Ovary (tissue), 10 donors: ENCODE measurements at places on chromosomes 3 and 15. TPM values are rescaled to one million over a fixed set of nuclear protein-coding genes. Genes with fewer than 3 reads are reported as not detected.
A peak's percentile ranks its signal among the peaks of the same experiment; 100 is the strongest.

- no peaks in the 10 kb centered on the region for H3K27me3 ChIP-seq
- no peak for DNase-seq
- no peaks in the 10 kb centered on the region for H3K36me3 ChIP-seq
- H3K4me1 ChIP-seq, result no peaks in the 10 kb centered on the region
Measured at GRCh38 chr15:61640756-61641155, 411.7 kb upstream of the RORA start.

Gene LRRC49
- total RNA-seq, result 16.4 TPM

GRCh38 chr3:119582178-119582577 is 2.9 kb downstream of the ADPRH start:
- no peaks in the 10 kb centered on the region for H3K27me3 ChIP-seq
- no peak overlapping the region for H3K27ac ChIP-seq
- H3K4me3 ChIP-seq, result no peak overlapping the region
- no peaks in the 10 kb centered on the region for H3K4me1 ChIP-seq

Gene ADAMTS9
- 38.5 TPM for total RNA-seq

- no peaks in the 10 kb centered on the region for H3K4me1 ChIP-seq
- no peak for DNase-seq
- H3K4me3 ChIP-seq, result no peak overlapping the region
- H3K36me3 ChIP-seq, result no peaks in the 10 kb centered on the region
- no peaks in the 10 kb centered on the region for H3K27me3 ChIP-seq
Measured at GRCh38 chr3:160773722-160774121, 17.7 kb downstream of the PPM1L start.

- peaks cover 1% of the 10 kb centered on the region for H3K4me1 ChIP-seq
- H3K27me3 ChIP-seq, result no peaks in the 10 kb centered on the region
- H3K36me3 ChIP-seq, result no peaks in the 10 kb centered on the region
- no peak overlapping the region for H3K4me3 ChIP-seq
- no peak for DNase-seq
Measured at GRCh38 chr3:10740954-10741353, 75.1 kb upstream of the SLC6A11 start.

Gene MYD88
- total RNA-seq, result 26.6 TPM

GRCh38 chr3:56291953-56292352 is 176.3 kb downstream of the ERC2 start:
- H3K4me1 ChIP-seq, result no peaks in the 10 kb centered on the region
- no peak overlapping the region for H3K27ac ChIP-seq
- H3K27me3 ChIP-seq, result no peaks in the 10 kb centered on the region
- no peak for DNase-seq

Gene SPATA12
- not detected for total RNA-seq

GRCh38 chr15:53246404-53246803 is 456.3 kb upstream of the ONECUT1 start:
- H3K4me3 ChIP-seq, result no peak overlapping the region
- H3K27ac ChIP-seq, result no peak overlapping the region
- no peaks in the 10 kb centered on the region for H3K36me3 ChIP-seq
- no peaks in the 10 kb centered on the region for H3K4me1 ChIP-seq
- DNase-seq, result no peak

GRCh38 chr3:14549256-14549919 is 9.2 kb upstream of the GRIP2 start:
- no peaks in the 10 kb centered on the region for H3K36me3 ChIP-seq
- H3K4me1 ChIP-seq, result peaks cover 6% of the 10 kb centered on the region
- H3K4me3 ChIP-seq, result no peak overlapping the region

Gene BCL2A1
- total RNA-seq, result 0.72 TPM

DNA sequence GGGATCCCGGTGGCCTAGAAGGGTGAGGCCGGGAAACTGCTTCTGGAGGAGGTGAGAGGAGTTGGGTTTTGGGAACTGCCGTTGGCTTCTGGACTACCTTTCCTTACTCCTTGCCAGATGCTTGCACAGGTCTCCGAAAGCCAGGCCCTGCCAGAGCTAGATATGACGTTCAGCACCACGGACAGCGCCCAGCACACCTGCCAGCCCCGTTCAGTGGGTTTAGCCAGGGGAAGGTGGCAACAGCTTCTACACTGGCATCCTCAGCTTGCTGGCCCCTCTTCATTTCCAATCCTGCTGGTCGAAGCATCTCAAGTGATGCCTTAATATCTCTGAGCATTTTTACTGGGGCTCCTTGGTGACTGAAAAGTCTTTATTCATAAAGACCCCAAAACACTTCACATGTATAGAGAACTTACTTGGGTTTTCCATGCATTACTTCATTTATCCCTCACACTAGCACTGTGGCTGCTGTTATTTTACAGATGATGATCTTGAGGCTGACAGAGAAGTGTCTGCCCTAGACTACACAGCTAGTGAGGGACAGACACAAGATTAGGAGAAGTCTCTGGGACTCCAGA is 21.9 kb downstream of the HCN4 start:
- peak; percentile 57 for DNase-seq
- no peaks in the 10 kb centered on the region for H3K27me3 ChIP-seq
- H3K4me3 ChIP-seq, result no peak overlapping the region
- H3K36me3 ChIP-seq, result no peaks in the 10 kb centered on the region
- no peak overlapping the region for H3K27ac ChIP-seq

GRCh38 chr3:38573556-38573955 is 75.9 kb downstream of the SCN5A start:
- no peaks in the 10 kb centered on the region for H3K27me3 ChIP-seq
- H3K27ac ChIP-seq, result no peak overlapping the region
- DNase-seq, result no peak
- H3K4me3 ChIP-seq, result no peak overlapping the region

DNA sequence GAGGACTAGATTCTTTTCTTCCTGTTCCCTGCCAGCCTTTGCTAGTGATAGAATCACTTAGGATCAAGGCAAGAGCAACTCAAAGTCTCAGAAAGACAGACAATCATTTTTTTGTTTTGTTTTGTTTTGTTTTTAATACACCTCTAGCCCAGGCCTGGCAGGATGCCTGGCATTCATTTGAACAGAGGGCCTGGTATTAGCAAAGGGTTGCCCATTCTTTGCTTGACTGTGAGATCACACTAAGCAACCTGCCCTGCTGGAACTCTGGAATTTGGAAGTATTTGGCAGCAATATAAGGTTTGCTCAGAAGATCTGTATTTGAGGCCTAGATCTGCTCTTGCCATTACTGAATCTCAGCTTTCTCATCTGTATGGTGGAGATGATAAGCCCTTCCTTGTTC is 21.8 kb upstream of the ATP13A5 start:
- no peaks in the 10 kb centered on the region for H3K4me1 ChIP-seq
- no peak for DNase-seq
- H3K27ac ChIP-seq, result no peak overlapping the region
- H3K4me3 ChIP-seq, result no peak overlapping the region
- H3K36me3 ChIP-seq, result no peaks in the 10 kb centered on the region

GRCh38 chr3:101998256-101998926 is 149.1 kb downstream of the NFKBIZ start:
- H3K4me3 ChIP-seq, result no peak overlapping the region
- no peaks in the 10 kb centered on the region for H3K4me1 ChIP-seq
- no peaks in the 10 kb centered on the region for H3K27me3 ChIP-seq
- no peak overlapping the region for H3K27ac ChIP-seq

Gene TRH
- total RNA-seq, result 1.3 TPM

DNA sequence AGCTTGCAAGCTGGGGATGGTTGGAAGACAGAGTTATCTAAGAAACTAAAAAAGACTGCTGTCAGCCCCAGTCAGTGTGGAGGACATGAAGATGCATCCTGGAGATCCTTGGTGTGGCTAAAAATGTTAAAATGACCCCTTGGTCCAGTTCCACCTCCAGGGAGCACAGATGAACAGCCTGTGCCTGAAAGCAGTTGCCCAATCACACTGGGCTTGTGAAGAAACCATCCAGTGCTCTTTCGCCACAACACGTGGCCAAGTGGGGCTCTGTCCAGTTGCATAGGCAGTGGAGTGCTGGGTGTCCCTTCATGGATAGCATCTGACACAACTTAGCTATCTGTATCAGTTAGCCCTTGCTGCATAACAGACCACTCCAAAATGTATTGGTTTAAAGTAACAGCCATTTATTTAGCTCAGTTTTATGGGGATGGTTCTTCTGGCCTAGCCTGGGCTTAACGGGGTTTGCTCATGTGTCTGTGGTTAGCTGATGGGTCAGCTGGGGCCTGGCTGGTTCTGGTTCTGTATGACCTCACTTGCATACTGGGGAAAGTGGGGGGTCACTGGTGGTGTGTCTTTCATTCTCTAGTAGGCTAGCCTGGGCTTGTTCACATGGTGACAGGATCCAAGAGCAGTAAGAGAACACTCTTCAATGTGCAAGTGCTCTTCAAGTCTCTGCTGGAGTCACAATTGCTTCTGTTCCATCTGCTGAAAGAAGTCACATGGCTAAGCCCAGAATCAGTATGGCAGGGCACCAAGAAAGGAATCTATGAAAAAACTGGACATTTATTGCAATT is 226.2 kb downstream of the PDCD6IP start:
- H3K27ac ChIP-seq, result no peak overlapping the region
- DNase-seq, result no peak
- no peaks in the 10 kb centered on the region for H3K36me3 ChIP-seq

DNA sequence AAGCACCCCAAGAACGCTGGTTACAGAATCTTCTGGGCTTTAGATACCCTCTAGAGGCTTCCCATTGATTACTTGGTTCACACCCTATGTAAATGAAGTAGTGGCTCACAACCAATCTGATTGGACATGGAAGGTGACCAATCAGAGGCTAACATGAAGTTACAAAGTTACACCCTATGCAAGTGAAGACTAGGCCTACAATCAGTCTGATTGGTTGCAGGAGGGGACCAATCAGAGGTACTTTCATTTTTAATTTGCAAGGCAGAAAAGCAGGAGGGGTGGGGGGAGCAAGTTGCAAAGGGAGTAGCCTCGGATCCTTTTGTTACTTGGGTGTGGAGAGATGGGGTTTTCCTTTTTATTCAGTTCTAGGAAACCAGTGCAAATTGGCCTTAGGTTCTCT is 11.1 kb upstream of the RTP2 start:
- H3K27ac ChIP-seq, result no peak overlapping the region
- DNase-seq, result no peak
- no peaks in the 10 kb centered on the region for H3K4me1 ChIP-seq
- H3K27me3 ChIP-seq, result no peaks in the 10 kb centered on the region
- no peaks in the 10 kb centered on the region for H3K36me3 ChIP-seq

GRCh38 chr15:55942332-55942731 is 51.1 kb downstream of the NEDD4 start:
- H3K4me3 ChIP-seq, result no peak overlapping the region
- H3K27me3 ChIP-seq, result no peaks in the 10 kb centered on the region
- H3K27ac ChIP-seq, result no peak overlapping the region
- DNase-seq, result no peak

GRCh38 chr15:38696109-38696727 is 131.6 kb upstream of the RASGRP1 start:
- no peaks in the 10 kb centered on the region for H3K36me3 ChIP-seq
- H3K4me1 ChIP-seq, result no peaks in the 10 kb centered on the region
- DNase-seq, result no peak

DNA sequence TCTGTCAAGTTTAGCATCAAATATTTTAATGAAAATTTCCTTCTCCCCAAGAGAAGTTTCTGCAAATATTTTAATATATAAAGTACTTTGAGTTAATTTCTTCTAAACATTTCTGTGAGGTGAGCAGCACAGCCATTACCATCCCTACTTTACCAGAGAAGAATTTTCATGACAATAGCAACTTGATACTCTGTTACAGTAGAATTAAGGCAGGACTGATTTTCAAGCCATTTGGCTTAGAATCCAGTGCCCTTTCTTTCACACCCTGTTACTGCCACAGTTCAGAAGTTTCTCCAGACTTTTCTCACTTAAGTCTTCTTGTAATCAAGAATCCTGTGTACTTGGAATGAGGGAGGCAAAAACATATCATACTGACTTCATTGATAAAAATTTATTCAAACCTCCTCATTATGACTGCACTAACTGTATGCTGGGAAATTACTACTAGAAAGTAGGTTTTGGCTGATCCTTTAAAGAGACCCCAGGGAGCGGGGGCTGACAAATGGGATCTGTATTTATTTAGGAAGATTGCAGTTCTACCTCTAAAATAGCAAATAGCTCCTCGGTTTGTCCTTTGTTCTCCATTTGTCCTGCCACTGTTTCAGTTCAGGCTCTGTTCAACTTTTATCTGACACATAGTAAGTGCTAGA is 557.0 kb upstream of the SGO1 start:
- H3K27ac ChIP-seq, result no peak overlapping the region
- no peaks in the 10 kb centered on the region for H3K4me1 ChIP-seq
- no peak for DNase-seq
- no peak overlapping the region for H3K4me3 ChIP-seq
- H3K36me3 ChIP-seq, result no peaks in the 10 kb centered on the region
- no peaks in the 10 kb centered on the region for H3K27me3 ChIP-seq

DNA sequence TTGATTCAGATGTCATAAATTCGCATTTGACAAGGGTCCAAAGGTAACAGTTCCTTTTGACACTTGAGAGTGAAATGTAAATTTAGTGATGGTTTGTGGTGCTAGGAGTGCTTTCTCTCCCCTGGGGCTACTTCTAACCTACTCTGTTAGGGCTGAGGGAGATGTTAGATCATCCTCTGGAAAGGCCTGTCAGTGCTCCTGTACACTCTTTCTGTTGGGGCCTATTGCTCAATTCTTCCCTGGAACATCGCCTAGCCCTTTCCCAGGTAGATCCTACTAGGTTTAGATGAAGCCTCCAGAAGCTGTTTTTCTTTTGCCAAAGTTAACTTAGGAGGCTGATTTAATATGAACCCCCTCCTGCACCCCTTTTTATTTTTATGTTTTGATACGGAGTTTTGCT is 1.4 kb downstream of the PCCB start:
- H3K4me3 ChIP-seq, result no peak overlapping the region
- H3K4me1 ChIP-seq, result peaks cover 1% of the 10 kb centered on the region
- no peaks in the 10 kb centered on the region for H3K36me3 ChIP-seq
- H3K27ac ChIP-seq, result peak overlapping the region; percentile 4

- DNase-seq, result no peak
- H3K27me3 ChIP-seq, result no peaks in the 10 kb centered on the region
- H3K4me1 ChIP-seq, result no peaks in the 10 kb centered on the region
- H3K36me3 ChIP-seq, result no peaks in the 10 kb centered on the region
- H3K27ac ChIP-seq, result no peak overlapping the region
- peak overlapping the region; percentile 23 for H3K4me3 ChIP-seq
Measured at GRCh38 chr3:7205962-7206361, 345.0 kb downstream of the GRM7 start.

GRCh38 chr3:178370387-178370786 is 165.8 kb upstream of the KCNMB2 start:
- H3K36me3 ChIP-seq, result no peaks in the 10 kb centered on the region
- no peaks in the 10 kb centered on the region for H3K27me3 ChIP-seq
- H3K4me3 ChIP-seq, result no peak overlapping the region

Gene SMC4
- 23.6 TPM for total RNA-seq

Gene PLD1
- total RNA-seq, result 65.6 TPM

GRCh38 chr15:54812383-54812782 is 384.4 kb downstream of the RSL24D1 start:
- no peaks in the 10 kb centered on the region for H3K36me3 ChIP-seq
- DNase-seq, result no peak

Gene AQP9
- total RNA-seq, result 1.6 TPM

DNA sequence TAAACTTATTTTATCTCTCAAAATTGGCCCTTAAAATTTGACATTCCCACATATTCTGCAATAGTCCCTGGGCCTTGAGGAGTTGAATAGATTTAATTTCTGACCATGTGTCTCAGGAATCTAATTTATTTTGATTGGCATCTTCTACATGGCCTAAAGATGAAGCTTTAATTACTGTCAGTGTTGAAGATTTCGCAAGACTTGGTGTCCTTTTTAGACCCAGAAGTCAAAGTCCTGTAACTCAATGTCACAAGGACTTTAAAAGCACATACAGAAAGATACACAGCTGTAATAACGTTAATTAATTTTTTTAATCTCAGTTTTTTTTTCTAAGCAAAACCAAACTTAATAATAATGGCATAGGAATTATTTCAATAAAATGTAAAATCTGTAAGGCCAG is 163.9 kb downstream of the SUCNR1 start:
- H3K4me3 ChIP-seq, result no peak overlapping the region
- H3K27ac ChIP-seq, result no peak overlapping the region
- no peaks in the 10 kb centered on the region for H3K27me3 ChIP-seq
